NCI-H1694 (cell line): ENCODE measurements at places on chromosomes 5 and 9.

DNA sequence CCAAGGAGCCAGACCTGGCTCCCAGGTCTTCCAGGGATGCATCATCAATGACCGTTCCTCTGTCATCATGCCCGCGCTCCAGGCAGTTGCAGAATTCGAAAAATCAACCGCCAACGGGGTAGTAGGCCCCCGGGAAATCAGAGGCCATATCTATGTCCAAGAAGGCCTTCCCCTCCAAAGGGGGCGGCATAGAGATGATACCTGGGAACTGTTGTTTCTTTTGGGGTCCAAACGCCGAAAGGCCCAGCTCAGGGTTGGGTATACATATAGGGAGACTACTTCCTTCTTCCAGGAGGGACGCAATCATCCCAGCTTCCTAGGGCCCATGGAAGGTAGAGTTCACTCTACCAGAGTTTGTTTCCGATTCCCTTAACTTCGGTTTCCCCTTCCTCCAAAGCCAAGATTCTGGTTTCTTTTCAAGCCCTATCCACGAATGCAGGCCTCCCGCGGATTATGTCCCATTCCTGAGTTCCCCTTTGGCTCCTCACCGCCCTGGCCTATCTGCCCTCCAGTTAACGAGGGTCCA lies 754 bp downstream of the DCAF12 start:
- DNase-seq = no peak

- DNase-seq = no peak
Observed at GRCh38 chr5:101605700-101606099, 690.4 kb downstream of the SLCO4C1 start.

DNA sequence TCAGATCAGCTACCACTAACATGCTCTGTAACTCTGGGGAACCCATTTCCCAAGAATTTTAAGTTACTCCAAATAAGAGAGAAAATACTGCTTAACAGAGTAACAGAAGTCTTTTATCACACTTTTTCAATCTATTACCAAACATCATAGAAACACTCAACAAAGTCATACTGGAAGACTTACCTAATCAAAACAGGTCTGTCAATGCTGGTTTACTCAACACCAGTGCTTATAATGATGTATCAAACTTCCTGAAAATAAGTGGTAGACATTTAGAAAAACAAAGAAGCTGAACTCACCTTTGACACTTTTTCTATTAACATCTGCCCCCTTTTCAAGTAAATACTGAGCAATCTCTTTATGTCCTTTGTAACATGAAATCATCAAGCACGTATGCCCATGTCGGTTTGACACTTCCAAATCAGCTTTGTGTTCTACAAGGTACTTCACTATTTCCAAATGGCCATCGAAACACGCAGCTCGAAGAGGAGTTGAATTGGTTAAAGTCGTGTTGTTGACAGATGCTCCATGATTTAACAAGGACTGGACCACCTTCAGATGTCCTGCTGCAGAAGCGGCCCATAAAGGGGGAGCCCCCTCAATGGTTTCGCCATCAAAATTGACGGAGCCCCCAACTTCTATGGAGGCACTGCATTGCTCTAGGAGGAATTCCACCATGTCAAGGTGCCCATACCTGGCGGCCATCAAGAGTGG lies 1.8 kb downstream of the FEM1C start:
- DNase-seq = no peak

- DNase-seq = no peak
Observed at GRCh38 chr9:131395157-131396098, 1.5 kb downstream of the PRRC2B start.

DNA sequence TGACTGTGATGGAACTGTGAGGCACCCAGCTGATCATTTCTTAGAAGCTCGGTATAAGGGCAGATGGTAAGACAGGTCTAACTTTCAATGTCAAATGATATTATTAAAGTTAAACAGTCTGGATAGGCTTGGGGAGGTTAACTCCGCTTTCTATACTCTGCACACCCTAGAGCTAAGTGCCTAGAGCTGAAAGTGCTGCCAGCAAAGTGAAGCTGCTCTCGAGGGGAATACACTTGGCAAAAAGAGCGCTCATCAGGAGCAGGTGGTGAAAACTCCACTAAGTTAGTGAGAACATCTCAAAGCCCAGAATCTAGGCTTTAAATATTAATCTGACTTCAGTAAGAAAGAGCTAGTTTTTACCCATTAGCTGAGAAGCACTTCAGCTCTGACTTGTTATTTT lies 349.6 kb upstream of the SLC30A5 start:
- no peak for DNase-seq

DNA sequence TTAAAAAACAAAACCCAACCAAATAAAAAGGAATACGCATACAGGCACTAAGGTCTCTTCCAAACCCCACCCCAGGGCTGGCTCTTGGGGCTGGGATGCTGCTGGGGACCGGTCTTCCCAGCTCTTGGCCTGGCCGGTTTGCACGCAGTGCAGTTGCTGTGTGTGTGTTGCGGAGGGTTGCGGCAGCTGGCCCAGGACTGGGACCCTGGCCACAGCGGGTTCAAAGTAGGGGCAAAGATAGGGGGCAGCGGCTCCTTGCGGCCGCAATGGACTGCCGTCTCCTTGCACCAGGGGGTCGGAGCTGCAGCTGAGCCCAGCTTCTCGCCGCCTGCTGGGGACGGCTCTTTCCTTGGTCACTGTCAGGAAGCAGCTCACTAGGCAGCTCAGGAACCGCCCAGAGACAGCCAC lies 5.0 kb downstream of the DMRT3 start:
- no peak for DNase-seq

DNA sequence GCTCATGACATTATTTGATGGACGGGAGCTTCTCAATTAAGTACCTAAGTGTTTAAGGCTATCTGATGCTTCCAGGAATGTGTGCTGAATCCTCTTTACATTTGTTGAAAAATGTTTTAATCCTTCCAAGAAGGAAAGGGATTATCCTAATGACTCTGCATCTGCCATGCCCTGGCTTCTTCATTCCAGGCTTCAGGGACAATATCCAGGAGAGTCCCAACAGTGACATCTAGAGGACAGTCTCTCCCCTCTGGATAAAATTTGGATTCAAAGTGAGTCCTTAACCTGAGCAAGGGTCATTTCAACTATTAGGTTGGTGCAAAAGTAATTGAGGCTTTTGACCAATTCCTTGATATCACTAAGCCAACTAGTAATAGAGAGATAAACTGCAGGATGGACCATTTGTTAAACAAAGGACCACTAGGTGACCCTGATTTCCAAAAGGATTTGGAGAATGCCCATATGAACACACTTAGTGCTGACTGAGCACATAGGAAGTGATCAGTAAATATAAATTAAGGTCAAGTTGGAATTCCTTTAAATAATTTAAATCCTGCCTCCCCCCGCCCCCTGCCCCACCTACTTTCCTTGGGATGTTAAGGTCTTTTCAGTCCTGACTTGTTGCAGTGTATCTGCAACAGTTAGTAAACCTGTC lies 19.1 kb downstream of the TNFSF8 start:
- DNase-seq = peak; percentile 60

DNA sequence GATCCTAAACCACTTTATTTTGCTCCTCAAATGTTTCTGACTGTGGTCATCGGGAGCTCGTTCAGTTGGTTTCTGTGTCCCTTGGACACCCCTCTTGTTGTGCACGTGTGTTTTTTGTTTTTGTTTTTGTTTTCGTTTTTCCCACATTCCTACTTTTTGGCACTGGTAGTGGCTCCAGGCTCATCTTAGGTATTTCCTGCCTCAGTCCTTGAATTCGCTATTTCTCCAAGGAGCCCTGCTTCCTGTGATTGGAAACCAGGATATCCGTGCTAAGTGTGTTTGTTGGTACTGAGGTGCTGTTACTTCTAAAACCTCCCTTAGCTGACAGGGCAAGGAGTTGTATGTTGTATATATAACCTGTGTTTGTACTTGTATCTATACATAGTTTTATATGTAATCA lies 5.9 kb downstream of the HMCN2 start:
- no peak for DNase-seq

- DNase-seq = no peak
Observed at GRCh38 chr9:15231788-15232635, 75.0 kb downstream of the TTC39B start.

DNA sequence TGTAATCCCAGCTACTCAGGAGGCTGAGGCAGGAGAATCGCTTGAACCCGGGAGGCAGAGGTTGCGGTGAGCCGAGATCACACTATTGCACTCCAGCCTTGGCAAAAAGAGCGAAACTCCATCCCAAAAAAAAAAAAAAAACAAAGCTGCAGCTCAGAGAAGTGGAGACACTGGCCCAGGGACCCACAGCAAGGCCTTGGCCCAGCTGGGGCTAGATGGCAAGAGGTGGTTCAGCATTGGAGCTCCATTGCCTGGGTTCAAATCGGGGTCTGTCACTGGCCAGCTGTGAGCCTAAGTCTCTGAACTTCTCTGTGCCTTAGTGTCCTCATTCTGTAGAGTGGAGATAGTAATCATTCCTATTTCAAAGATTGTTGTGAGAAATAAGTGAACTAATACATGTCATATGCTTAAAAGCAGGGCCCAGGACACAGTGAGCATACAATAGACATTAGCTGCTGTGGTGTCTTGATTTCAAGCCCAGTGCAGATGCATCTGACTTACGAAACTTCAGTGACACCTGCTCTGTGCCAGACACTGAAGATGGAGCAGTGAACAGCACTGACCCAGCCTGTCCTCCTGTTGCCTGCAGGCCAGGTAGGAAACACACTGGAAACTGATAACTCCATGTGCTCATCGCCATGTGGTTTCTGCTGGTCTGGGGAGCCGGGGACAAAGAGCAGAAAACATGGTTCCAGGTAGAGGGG lies 127.7 kb downstream of the C9orf50 start:
- no peak for DNase-seq

GRCh38 chr5:28403846-28404245 lies 1365.5 kb upstream of the CDH9 start:
- DNase-seq = no peak

GRCh38 chr5:15914638-15915037 lies 265.0 kb downstream of the MARCHF11 start:
- no peak for DNase-seq

GRCh38 chr9:2816476-2817141 lies 27.3 kb downstream of the PUM3 start:
- no peak for DNase-seq

GRCh38 chr5:145723516-145723915 lies 111.6 kb downstream of the PRELID2 start:
- DNase-seq = no peak

DNA sequence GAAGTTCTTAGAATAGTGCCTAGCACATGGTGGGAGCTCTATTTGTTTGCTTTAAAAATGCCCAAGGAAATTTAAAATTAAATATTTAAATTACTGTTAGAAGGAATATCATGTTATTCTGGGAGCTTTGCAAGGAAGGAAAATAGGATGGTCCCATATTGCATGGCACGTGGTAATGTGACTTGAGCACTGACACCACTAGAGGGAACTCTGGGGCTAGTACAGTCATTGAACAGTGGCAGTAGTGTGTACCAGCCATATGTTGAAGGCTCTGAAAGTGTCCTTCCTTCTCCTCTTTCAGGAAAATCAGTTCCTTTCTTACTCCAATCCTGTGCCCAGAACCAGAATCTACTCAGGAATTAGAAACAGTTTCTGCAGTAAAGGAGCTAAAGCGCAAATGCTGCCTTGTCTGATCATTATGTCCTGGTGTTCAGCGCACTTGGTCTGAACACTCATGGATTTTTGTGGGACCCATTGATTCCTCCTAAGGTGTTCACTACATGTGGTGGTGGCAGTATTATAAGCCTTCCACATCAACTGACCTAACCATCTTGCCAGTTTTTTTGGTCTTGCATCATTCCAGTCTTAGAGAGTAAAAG lies 54.1 kb downstream of the GDA start:
- peak; percentile 2 for DNase-seq

GRCh38 chr9:34197756-34198711 lies 19.2 kb downstream of the UBAP1 start:
- no peak for DNase-seq

DNA sequence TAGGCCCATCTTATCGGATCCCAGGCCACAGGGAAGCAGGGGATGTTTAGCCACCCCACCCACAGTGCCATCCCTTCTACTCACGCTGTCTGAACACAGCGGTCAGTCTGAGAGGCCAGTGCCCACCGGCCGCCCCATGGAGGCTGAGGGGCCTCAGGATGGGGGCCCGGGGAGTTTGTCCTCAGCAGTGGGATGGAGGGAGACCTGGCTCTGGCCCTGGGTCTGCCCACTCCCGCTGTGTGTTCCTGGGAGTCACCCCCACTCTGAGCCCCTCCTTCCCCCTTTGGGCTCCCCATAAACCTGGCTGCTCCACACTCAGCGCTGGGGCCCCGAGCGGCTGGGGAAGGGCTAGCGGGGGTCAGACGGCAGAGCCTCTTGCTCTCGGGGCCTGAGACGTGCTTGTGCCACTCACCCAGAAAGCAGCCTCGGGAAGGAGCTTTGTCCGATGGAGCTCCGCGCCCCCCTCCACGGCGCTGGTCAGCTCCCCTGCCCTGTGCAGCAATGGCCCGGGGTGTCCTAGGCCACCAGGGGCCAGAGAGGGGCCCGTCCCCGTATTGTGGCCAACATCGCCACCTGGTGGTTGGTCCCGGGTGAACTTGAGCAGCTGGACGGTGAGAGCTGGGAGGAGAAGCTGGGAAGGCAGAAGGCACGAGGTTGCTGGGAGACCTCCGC lies 10.9 kb upstream of the LAMC3 start:
- DNase-seq = peak; percentile 42

DNA sequence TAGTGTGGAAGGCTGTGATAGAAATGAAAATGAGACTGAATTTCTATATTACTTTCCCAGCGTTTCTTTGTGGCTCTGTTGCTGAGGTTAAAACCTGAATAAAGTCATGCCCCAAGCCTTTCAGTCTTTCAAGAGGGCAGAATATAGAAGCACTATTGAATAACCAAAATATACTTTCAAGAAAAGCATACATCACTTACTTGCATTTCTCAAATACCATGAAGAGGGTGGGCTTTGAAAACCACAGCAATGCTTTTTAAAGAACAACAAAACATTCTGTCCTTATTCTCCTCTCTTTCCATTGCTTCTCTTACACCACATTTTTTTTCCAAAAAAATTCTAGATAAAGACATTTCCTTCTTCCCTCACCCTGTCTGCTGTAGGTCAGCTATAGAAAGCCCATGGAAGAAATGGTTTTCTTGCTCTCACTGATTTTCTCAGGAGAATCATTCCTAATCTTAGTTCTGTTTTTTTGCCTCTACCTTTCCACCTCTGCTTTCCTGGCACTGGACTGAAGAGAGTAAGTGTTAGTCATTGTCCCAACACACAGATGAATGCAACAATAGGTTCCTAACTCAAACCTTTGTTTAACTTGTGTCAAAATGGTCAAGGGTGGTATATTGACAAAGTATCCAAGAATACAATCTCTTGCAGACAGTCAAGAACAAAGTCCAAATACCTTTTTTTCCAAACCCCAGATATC lies 51.6 kb downstream of the NUDT12 start:
- DNase-seq = no peak

- peak; percentile 79 for DNase-seq
Observed at GRCh38 chr9:21434202-21435014, 5.8 kb upstream of the IFNA1 start.

- DNase-seq = no peak
Observed at GRCh38 chr9:75775966-75776691, 114.3 kb upstream of the PCSK5 start.

GRCh38 chr5:150505041-150505511 lies 2.9 kb upstream of the NDST1 start:
- DNase-seq = no peak

DNA sequence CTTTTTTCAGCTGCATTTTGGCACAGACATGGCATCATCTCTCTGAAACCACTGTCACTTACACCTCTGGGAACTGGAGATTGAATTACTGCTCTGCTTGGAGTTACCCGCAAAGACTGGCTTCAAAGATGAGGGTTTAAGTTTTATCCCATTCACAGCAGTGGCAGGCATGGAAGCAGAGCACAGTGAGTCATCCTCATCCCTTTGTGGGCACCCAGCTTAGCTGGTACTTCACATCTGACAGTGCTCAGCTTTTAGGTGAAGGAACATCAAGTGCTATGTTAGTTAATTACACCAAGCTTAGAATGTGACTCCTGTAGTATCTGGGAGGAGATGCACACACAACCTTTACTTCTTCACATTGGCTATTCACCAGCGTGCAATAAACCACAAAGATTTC lies 24.8 kb upstream of the ALDH1A1 start:
- DNase-seq = no peak
